ENCODE measurements at places on chromosomes 3 and 15.

DNA sequence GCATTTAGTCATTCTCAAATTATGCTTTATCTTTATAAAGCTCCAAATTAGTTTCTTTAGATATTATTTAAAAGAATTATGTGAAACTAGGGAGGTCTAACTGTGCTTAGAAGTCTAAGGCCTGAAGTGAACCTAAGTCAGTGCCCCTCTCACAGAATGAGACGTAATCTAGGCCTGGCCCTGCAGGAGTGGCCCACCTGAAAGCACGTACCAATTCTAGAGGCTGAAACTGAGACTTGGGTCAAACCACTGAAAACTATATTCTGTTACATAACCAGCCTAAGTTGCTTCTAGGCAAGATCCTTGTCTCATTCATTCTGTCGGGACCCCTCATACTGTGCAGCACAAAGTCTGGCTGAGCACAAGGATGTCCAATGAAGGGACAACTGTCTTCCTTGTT is 143.7 kb downstream of the ISL2 start:
- no peak for DNase-seq

DNA sequence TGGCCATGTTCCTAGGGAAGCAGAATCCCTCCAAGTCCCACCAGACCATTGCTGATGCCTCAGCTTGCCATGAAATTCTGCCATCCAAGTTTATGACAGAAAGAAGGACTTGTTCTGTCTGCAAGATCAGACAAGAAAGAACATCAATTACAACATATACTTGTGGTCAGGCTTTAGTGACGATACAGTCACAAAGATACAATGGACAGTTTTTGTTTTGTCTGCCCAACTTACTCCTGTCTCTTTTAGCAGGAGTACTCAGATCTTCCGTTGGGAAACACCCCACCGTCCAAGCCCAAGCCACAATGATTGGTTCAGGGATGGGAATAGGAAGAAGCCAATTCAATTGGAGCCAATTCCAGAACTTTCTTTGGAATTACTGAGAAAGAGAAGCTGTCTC is 15.7 kb downstream of the KLHL6 start:
- no peak for DNase-seq

DNA sequence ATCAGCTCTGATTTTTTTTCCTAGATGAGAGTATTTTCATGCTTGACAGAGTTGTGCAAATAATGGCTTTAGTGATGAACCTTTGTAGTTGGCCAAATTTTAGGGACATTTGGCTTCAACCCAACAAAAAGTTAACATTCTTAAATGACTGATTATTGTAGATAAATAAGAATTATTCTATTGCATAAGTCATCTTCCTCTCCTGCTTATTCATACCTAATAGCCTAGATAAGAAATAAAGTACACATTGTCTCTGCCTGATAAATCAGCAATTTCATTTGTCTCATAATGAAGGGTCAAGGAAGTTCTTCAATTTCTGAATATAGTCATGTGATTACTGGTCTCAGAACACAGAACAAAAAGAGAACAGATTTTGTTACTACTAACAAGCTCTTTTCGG is 428.9 kb upstream of the IL12A start:
- no peak for DNase-seq

- no peak for DNase-seq
Measured at GRCh38 chr15:64806509-64806908, 18.9 kb downstream of the PIF1 start.

DNA sequence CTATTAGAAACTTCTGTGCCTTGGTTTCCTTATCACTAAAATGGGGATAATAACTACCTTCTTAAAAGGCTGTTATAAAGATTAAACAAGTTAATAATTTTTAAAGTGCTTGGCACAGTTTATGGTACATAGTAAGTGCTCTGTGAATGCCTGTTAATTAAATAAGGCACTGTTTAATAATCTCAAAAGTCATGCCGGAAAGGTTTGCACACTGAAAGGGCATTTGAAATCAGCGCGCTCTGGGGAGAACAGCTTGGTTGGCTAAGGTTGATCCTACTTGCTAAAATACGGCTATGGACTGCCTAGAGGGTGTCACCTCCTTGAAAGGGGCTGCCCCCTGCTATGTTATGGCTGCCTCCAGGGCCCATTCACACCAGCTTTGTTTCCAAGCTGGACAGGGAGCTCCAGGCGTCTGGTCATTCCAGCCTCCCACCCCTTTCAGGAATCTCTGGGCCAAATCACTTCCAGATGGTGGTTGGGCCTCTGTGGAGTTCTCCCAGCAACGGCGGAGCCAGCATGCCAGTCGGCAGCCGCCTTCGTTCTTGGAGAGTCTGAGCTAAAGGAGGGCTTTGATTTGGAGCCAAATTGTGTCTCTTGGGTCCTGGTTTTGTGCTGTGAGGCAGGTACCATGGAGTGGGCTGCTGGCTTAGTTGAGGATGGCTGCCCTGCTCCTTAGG is 5.9 kb downstream of the FLNB start:
- DNase-seq: no peak

- DNase-seq: no peak
Measured at GRCh38 chr3:102174312-102174712, 260.5 kb upstream of the ZPLD1 start.

DNA sequence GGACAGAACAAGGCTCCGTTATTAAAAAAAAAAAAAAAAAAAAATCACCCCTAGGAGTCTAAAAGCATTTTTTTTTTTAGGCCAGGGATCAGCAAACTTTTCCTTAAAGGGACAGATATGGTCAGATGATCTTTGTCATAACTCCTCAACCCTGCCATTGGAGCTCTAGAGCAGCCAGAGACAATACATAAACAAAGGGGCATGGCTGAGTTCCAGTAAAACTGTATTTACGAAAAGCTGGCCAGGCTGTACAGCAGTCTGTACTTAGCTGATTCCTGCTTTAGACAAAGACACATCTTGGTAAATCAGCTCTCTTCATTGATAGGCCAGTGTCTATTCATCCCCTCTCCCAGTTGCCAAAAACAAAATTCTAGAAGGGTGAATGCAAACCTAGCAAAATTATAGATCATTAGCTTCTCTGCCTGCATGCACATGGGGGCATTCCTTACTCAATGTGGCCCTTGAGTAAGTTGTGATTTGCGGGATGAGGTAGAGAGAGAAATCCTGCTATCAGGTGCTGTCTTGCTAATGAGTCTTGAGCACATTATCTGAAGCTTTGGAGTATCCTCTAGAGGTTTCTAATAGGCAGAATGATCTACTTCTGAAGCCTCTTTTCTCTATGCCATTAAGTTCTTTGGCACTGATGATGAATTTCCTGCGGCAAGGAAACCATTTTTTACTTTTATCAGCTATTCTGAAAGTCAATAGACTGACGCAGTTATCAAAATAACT is 35.2 kb downstream of the SENP8 start:
- DNase-seq: no peak

- no peak for DNase-seq
Measured at GRCh38 chr15:38058596-38059075, 124.2 kb downstream of the TMCO5A start.

DNA sequence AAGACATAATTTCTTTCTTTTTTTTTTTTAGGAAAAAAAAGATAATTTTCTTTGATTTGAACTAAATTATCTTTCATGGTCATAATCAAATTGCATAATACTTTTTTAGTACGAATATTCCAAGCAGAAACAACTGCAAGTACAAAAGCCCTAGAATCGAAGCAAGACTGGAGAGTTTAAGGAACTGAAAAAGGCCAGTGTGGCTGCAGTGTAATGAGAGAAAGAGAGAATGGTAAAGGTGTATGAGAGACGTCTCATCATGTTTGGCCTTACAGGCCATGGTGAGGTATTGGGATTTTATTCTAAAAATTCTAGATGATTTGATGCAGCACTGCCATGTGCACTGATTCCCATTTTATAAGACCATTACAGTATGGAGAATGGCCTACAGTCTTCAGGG is 180.9 kb downstream of the SUCNR1 start:
- no peak for DNase-seq

Measured in stimulated activated CD8-positive, alpha-beta memory T cell treated with anti-CD3 and anti-CD28 coated beads, Interleukin-15, amount 100 ng/mL, for 4 hours (primary cell).